ENCODE measurements at places on chromosomes 2 and 18. TPM values are rescaled to one million over a fixed set of nuclear protein-coding genes. Genes with fewer than 3 reads are reported as not detected.

The UGT1A3 gene
- total RNA-seq: not detected

DNA sequence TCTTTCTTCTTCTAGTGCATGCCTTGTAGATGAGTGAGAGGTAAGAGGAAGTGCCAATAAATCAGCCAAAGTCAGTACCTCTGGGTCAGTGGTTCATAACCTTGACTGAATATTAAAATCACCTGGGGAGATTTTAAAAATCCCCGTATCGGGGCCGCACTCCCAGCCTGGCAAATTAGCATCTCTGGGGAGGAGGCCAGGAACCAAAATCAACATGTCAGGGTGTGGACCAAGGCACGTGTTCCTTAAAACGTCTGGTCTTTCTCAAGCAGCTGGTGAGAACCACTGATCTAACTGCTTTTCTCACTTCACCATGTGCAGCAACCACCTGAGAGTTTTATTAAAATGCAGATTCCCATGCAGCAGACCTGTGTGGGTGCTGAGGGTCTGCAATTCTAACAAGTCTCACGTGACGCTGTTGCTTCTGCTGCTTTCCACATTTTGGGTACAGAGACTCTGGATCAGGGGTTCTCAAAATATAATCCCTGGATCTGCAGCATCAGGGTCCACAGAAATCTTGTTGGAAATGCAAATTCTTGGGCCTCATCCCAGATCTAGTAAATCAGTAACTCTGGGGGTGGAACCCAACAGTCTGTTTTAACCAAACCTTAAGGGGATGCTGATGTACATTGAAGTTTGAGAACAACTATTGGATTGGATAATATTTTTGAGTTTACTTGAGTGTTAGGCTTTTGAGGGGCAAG, 49.5 kb downstream of the CHST9 start:
- H3K27ac ChIP-seq: no peak overlapping the region
- no peaks in the 10 kb centered on the region for H3K27me3 ChIP-seq
- no peaks in the 10 kb centered on the region for H3K4me1 ChIP-seq

DNA sequence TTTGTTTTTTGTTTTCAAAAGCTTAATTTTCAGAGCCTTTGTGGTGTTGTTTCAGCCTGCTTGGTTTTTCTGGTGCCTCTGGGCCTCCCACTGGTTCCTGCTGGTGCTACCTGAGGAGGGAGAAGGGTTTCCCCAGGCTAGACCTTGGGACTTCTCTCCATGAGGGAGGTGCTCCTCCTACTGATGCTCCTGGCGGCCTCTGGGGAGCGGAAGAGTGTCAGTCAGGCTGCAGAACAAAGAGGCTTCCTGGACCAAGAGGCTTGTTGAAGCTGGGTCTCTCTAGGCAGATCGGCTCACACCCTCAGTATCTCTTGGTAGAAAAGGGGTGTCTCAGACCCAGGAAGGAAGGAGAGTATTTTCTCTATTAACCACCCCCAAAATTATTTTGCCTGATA, 32.2 kb downstream of the RFX8 start:
- no peaks in the 10 kb centered on the region for H3K36me3 ChIP-seq
- H3K4me3 ChIP-seq: no peak overlapping the region
- no peaks in the 10 kb centered on the region for H3K27me3 ChIP-seq
- DNase-seq: no peak

- H3K27ac ChIP-seq: no peak overlapping the region
- H3K4me1 ChIP-seq: no peaks in the 10 kb centered on the region
- no peaks in the 10 kb centered on the region for H3K27me3 ChIP-seq
- H3K4me3 ChIP-seq: no peak overlapping the region
- peaks cover 2% of the 10 kb centered on the region for H3K36me3 ChIP-seq
Observed at GRCh38 chr2:171778515-171778914, 91.2 kb downstream of the DYNC1I2 start.

DNA sequence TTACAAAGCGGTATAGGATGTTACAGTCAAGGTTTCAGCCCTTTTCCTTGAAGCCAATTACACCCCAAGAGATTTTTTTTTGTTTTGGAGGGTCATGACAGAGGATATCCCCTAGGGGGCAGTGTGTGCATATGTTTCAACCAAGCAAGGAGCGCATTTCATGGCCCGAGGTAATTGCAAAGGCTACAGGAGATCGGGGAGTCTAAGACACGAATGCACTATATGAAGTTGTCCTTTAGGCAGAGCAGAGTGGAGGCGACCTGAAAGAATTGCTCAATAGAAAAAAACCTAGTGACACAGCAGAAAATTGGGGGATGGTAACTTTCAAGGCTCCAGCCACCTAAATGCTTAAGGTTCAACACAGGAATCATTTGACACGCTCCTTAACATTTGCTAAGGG, 219.8 kb upstream of the PARD3B start:
- H3K27ac ChIP-seq: no peak overlapping the region
- H3K27me3 ChIP-seq: no peaks in the 10 kb centered on the region
- no peak for DNase-seq
- peaks cover 3% of the 10 kb centered on the region for H3K4me1 ChIP-seq
- no peaks in the 10 kb centered on the region for H3K36me3 ChIP-seq
- H3K4me3 ChIP-seq: no peak overlapping the region

DNA sequence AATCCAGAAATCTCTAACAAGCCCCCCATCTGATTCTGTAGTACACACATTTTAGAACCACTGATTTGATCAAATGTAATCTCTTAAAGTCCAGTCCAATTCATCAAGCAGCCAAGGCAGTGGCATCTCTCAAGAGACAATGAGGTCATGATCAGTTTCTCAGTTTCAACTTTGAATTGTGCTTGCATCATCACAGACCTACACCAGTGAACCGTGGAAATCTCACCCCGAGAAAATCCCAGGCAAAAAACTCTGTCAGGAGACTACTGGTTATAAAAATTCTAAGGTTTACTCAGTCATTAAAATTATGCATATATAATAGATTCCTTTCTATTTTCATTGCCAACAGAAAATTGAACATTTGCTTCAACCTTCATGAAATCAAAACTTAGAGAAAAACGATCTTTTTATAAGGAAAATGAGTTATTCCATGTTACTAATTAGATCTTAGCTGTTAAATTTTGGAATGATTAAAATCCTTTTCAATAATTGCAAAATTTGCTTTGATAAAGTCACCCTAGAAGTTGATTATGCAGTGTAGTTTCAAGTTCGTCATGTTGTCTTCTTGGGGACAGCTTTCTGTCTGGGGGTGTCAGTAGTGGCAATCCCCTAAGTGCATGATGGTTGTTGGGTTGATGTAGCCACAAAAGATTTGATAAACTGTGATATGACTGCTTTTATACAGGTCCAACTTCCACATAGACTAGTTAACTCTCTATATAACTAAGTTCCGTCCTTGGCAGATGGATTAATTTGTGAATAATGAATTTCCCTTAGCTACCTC, 235.0 kb downstream of the CAMKMT start:
- no peak for DNase-seq
- H3K4me3 ChIP-seq: no peak overlapping the region
- H3K27ac ChIP-seq: no peak overlapping the region
- H3K27me3 ChIP-seq: no peaks in the 10 kb centered on the region

GRCh38 chr2:235842941-235843340, 325.2 kb downstream of the GBX2 start:
- DNase-seq: no peak
- H3K27ac ChIP-seq: no peak overlapping the region
- H3K36me3 ChIP-seq: no peaks in the 10 kb centered on the region
- H3K4me1 ChIP-seq: no peaks in the 10 kb centered on the region
- H3K4me3 ChIP-seq: no peak overlapping the region

Data from thoracic aorta (tissue), 2 donors.